Fibroblast of pulmonary artery (primary cell): ENCODE measurements at places on chromosomes 12 and 14.

DNA sequence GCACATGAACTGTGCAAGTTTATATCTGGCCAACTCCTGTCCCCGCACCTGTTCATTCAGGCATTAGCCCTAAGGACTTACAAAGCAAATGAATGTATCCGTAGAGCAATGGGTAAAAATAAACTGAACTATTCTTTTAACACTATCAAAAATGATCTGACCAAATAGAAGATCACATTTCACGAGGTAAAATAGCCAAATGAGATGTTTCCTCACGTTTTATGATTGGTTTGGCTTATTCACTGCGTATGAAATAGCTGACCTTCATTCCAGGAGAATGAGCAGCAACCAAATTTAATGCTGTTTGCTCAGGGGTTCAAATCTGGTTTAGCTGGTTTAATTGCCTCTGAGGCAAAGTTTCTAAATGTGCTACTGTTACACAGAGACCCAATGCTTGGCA lies 216.0 kb upstream of the EEA1 start:
- DNase-seq, result no peak

DNA sequence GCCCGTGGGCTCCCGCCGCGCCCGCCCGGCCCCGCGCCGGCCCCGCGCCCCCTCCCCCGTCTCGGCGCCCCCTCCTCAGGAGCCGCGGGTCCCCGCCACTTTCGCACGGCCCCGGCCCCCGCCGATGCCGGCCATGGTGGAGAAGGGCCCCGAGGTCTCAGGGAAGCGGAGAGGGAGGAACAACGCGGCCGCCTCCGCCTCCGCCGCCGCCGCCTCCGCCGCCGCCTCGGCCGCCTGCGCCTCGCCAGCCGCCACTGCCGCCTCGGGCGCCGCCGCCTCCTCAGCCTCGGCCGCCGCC lies 263 bp downstream of the RCOR1 start:
- DNase-seq, result no peak

GRCh38 chr14:30582376-30582775 lies 23.4 kb downstream of the G2E3 start:
- no peak for DNase-seq

DNA sequence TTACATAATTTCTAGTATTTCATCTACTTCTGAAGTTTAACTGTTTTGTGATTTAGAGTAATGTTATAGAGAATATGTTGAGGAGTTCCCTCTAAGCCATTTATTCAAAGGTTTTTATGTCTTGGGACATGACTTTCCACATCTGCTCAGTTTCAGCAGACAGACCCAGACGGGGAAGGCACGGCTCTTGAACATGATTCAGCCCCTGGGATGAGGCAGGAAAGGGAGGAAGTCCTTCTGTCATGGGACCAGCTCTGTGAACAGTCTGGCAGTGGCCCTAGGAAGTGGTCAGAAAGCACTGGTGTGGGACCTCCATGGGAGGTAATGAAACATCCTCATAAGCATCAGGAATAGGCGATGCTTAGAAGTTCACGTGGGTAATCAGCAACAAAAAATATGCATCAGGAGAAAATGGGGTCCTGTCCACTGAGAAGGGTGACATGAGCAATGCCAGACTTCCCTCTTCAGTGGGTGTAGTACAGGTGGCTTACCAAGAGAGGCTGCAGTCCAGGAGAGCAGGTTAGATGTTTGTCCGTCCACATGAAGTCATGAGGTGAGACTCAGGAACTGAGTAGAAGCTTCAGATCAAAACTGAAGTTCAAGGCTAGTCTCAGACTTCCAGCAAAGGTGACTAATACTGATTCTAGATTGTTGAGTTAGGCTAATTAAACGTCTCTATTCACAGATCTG lies 248.5 kb downstream of the IPO8 start:
- DNase-seq, result peak; percentile 53

DNA sequence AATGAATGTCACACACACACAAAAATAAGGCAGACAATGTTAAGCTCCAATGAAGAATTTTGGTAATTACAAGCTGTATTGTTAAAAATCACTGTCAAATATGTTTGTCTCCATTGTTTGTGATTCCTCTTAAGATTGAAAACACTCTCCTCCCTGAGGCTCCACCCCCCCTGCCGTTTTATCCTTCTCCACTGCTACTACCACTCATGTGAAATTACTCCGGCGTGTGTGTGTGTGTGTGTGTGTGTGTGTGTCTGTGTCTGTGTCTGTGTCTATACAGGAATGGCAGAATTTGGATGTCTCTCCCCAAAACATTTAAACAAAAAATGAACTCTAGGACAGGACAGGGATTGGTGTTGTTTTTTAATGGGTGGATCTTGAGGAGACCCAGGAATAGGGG lies 365.1 kb upstream of the DIO2 start:
- DNase-seq, result no peak

DNA sequence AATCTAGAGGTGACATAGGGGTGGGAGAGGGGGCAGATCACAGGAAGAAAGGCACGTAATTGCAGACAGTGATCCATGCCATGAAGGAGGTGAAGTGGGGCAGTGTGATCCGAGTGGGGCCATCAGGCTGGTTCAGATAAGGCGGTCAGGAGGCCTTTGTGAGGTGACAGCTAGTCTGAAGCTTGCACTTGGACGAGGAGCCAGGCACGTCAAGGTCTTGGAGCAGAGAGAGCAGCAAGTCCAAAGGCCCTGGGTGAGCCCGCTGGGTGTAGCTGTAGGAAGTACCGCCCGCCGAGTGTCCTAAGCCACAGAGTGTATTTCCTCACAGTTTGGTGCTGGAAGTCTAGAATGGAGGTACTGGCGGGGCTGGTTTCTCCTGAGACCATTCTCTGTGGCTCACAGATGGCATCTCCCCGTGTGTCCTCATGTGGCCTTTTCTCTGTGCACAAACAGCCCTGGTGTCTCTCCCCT lies 23.6 kb downstream of the RHOF start:
- no peak for DNase-seq

DNA sequence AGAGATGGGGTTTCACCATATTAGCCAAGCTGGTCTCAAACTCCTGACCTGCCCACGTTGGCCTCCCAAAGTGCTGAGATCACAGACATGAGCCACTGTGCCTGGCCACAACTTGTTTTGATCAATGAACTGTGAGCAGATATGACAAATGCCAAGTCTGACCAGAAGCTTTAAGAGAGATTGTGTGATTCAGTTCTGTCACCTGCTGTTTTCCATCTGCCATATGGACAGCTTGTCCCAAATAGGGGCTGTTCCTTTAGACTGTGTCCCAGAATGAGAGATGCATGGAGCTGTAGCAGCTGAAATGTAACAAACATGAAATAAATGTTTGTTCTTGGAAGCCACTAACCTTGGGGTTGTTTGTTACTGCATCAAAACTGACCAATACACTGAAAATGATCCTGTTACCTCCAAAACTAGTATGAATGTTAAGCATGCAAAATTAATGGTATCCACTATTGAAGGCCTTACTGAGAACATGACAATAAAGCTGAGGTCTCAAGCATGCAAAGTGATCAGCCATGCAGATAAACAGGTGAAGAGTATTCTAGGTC lies 65.9 kb upstream of the MED13L start:
- DNase-seq, result no peak

- no peak for DNase-seq
These were observed 1.2 kb upstream of the COX14 start for GRCh38 chr12:50110762-50111351.

DNA sequence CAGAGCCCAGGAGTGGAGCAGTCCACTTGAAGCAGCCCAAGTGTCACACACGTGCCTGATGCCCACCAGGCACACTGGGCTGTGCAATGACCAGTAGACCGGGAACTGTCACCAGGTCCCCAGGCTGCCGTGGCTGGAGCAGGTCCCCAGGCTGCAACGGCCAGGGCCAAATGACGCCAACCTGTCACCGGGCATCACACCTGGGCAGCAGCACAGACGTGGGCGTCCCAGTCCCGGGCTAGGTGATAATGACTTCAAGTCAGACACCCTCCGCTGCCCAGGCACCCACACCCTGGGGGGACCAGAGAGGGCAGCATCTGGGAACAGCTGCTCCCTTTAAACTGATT lies 30.6 kb upstream of the MMP17 start:
- no peak for DNase-seq
